CD8-positive, alpha-beta memory T cell (primary cell): ENCODE measurements at places on chromosomes 1 and 21. TPM values are rescaled to one million over a fixed set of nuclear protein-coding genes. Genes with fewer than 3 reads are reported as not detected.

- H3K27me3 ChIP-seq = no peaks in the 10 kb centered on the region
- DNase-seq = no peak
- H3K4me3 ChIP-seq = no peak overlapping the region
- no peaks in the 10 kb centered on the region for H3K36me3 ChIP-seq
- no peak overlapping the region for H3K27ac ChIP-seq
Measured at GRCh38 chr1:201358596-201358995, 18.9 kb downstream of the TNNT2 start.

DNA sequence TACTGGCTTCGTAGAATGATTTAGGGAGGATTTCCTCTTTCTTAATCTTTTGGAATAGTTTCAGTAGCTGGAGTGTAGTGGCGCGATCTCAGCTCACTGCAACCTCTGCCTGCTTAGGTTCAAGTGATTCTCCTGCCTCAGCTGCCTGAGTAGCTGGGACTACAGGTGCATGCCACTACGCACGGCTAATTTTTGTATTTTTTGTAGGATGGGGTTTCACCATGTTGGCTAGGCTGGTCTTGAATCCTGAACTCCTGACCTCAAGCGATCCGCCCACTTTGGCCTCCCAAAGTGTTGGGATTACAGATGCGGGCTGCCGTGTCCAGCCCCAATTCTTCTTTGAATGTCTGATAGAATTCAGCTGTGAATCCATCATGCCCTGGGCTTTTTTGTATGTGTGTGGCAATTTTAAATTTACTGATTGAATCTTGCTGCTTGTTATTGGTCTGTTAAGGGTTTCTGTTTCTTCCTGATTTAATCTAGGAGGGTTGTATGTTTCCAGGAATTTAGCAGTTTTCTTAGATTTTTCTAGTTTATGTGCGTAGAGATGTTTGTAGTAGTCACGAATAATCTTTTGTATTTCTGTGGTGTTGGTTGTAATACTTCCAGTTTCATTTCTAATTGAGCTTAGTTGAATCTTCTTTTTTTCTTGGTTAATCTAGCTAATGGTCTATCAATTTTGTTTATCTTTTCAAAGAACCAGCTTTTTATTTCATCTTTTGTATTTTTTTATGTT, 15.3 kb downstream of the MAN1C1 start:
- H3K4me3 ChIP-seq = peak overlapping the region; percentile 28
- H3K27ac ChIP-seq = no peak overlapping the region
- H3K4me1 ChIP-seq = peaks cover 57% of the 10 kb centered on the region

- no peaks in the 10 kb centered on the region for H3K27me3 ChIP-seq
- H3K4me1 ChIP-seq = peaks cover 8% of the 10 kb centered on the region
- H3K36me3 ChIP-seq = no peaks in the 10 kb centered on the region
- H3K27ac ChIP-seq = no peak overlapping the region
- H3K4me3 ChIP-seq = no peak overlapping the region
Measured at GRCh38 chr1:11321656-11322491, 48.9 kb downstream of the UBIAD1 start.

DNA sequence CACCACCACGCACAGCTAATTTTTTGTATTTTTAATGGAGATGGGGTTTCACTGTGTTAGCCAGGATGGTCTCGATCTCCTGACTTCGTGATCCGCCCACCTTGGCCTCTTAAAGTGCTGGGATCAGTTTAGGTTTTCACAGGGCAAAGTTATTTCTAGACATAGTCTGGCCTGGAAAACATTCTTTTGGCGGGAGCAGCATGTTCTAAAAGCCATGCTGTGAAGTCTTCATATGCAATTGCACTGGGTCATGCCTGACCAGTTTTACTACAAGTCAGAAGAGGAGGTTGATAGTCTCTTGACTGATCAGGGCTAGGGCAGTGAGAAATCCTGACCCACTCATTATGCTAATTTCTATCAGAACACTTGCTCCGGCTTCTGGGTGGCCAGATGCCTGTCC, 131.6 kb upstream of the POU3F1 start:
- no peaks in the 10 kb centered on the region for H3K36me3 ChIP-seq
- H3K27me3 ChIP-seq = no peaks in the 10 kb centered on the region
- no peak overlapping the region for H3K27ac ChIP-seq
- DNase-seq = no peak

- H3K4me1 ChIP-seq = no peaks in the 10 kb centered on the region
- no peaks in the 10 kb centered on the region for H3K36me3 ChIP-seq
- no peak overlapping the region for H3K27ac ChIP-seq
- DNase-seq = no peak
- H3K27me3 ChIP-seq = no peaks in the 10 kb centered on the region
- no peak overlapping the region for H3K4me3 ChIP-seq
Measured at GRCh38 chr1:96545935-96546656, 175.5 kb upstream of the PTBP2 start.

The DHCR24 gene
- total RNA-seq = 54.6 TPM
